ENCODE measurements at places on chromosomes 3 and 15.

DNA sequence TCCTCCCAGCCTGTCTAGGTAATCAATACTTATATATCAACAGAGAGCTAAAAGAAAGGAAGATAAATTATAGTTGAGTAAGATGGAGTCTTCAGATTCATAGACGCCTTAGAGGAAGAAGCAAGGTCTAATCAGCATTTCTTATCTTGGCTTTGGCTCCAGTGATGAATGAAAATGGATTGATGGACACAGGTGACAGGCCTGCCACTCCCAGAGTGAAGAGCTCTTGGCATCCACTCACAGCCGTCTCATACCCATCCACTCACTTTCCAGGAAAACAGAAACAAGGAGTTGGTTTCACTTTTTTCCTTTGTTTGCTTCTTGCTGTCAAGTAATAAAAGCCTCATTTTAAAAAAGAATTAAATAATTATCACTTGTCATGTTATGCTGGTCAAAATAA lies 168.2 kb downstream of the MFSD1 start:
- DNase-seq, result no peak

DNA sequence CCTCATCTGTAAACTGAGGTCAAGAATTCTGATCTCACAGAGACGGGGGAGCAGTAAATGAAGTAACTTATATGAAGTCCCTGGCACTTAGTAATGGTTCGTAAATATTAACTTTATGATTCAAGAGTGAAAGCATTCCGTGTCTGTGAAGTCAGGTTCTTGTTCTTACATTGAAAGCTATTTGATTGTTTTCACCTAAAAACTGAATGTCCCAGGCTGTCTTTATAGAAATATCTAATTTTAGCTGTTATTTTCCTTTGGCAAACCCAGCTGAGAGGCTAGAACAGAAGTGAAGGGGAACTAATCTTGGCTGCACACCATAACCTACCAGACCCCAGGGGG lies 84.5 kb downstream of the CHSY1 start:
- no peak for DNase-seq

- DNase-seq, result no peak
These were observed 655.2 kb downstream of the RBMS3 start for GRCh38 chr3:29936054-29936453.

GRCh38 chr15:68643216-68643830 lies 64.5 kb downstream of the CORO2B start:
- no peak for DNase-seq

DNA sequence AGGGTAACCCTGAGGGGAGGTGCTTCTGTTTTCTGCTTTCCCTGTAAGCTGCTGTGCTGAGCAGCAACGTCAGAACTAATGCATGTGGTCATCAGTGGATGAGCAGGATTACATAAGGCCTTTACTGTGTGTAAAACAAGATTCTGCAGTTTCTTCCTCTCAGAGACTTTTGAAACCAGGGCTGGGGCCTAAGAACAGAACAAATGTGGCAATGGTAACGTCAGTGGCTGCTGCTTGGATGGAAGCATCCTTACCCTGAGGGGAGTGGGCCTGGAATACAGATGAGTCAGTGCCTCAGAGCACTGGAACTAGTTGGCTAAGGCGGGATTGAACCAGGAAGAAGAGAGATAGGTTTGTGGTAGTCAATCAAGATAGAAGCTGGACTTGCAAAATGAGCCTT lies 180.2 kb upstream of the KCNH8 start:
- no peak for DNase-seq

GRCh38 chr3:8112587-8112986 lies 389.0 kb upstream of the LMCD1 start:
- no peak for DNase-seq

DNA sequence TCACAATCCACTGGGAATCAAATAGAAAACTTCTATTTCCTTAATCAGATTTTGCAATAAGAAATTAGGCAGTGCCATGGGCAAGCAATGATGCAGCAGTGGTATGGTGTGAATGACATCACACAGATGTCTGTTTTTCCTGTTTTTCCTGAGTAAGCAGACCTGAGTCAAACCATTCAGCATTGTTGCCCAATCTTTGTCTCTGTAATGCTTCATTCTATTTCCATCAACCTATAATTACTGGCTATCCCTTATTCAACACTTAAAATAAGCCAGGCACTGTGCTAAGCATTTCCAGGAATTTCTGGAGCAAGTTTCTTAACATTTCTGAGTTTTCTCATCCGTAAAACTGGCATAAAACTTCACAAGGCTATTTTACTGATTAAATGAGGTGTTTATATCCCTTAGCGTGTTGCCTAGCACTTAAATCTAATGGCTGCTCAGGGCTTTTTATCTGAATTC lies 11.3 kb upstream of the OXSR1 start:
- peak; percentile 55 for DNase-seq

- no peak for DNase-seq
These were observed 127.5 kb downstream of the CLSTN2 start for GRCh38 chr3:140062461-140062860.

- DNase-seq, result peak; percentile 79
These were observed 39.2 kb upstream of the POLR2M start for GRCh38 chr15:57667171-57667849.

GRCh38 chr3:38579141-38579540 lies 70.3 kb downstream of the SCN5A start:
- peak; percentile 11 for DNase-seq

DNA sequence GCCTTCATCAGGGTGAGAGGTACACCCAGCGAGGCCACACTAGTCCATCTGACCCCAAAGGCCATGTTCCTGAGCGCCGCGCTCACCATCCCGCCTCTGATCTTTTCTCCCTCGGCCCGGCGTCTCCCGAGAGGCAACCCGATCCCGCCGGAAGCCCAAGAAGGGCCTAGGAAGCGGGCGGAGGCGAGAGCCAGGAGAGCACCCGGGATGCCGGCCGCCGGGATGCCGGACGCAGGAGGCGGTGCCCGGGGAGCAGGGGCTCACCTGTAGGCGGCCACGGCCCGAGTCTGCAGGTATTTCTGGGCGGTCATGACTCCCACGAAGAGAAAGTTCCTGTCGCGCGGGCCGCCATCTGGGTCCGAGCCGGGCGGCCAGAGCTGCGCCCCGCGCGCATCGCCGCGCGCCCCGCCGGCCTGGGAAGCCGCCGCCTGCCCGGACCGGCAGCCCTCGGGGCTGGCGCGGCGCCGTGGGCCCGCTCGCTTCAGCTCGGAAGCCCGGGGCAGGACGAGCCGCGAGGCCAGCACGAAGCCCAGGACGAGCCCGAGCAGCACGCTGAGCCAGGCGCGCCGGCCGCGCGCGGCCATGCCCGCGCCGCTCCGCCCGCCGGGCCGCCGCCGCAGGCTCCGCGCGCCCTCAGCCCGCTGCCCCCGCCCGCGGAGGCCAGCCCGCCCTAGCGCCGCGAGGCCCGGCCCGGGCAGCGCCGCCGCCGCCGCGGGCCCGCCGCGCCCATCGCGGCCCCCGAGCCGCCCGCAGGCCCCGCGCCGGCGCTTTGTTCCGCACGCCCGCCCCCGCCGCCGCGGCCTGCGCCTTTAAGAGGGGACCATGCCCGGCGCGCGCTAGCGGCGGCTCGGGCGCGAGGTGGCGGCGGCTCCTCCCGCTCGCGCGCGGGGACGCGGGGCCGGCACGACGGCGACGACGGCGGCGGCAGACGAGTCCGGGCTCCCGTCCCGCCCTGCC lies 697 bp downstream of the CHSY1 start:
- no peak for DNase-seq

- peak; percentile 74 for DNase-seq
These were observed 1.2 kb downstream of the MB21D2 start for GRCh38 chr3:192916371-192917027.

DNA sequence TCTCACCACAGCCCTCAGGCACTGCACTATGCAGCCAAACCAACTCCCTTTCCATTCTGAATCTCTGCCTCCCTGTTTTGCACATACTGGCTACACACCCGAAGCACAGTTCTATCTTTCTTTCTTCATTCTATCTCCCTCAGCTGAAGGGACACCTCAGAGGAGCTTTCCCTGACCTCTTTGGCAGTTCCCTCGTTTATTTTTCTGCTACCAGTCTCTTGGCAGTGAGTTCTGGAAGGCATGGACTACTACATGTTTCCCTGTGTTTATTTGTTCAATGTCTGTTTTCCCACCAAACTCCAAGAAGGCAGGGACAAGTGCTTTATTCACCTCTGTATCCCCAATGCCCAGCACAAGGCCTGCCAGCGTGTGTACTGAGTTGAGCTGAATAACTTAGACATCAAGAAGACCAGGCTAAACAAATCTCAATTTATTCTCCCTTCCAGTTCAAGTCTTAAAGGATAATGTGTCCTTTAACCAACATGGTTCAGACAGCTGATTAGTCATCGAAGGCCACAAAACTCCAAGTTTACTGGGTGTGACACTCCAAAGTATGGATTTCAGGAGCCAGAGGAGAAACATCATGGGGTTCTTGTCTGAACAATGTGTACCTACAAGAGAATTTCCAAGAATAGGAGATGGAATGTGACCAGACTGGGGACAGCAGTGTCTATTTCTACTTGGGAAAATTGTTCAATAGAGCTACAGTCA lies 260.1 kb upstream of the CTNNB1 start:
- DNase-seq, result no peak

DNA sequence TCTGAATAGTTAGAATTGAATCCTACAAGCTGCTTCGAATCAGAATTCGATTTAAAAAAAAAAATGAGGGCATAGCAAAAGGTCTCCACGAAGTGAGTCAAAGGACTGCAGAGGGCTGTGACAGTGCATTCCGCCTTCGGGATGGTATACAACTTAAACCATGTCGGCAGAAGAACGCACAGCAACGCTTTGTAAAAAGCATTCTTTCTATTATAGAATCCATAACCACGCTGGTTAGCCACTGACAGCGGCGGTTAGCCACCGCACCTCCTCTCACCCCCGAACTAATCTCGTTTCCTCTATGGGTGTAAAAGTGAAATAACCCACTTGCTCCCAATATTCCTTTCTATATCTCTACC lies 664 bp upstream of the PIK3CA start:
- DNase-seq, result no peak

GRCh38 chr15:52682781-52683180 lies 3.6 kb upstream of the ATOSA start:
- DNase-seq, result no peak

DNA sequence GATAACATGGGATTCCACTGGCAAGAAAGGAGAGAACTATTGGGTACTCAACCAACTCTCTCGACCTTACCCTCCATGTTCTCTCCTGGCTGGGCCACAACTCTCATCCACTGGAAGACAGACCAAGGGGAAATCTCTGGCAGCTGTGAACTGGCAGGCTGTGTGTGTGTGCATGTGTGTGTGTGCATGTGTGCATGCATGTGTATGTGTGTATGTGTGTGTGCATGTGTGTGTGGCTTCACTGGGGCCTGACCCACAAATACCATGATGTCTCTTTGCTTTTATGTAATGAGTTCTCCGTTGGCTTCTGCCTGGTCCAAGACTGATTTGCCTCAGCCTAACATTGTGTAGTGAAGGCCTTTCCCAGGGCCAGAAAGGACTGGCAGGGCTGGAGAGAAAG lies 4.1 kb upstream of the ALDH1A3 start:
- no peak for DNase-seq

GRCh38 chr3:88038566-88038965 lies 20.2 kb downstream of the CGGBP1 start:
- peak; percentile 76 for DNase-seq

- peak; percentile 45 for DNase-seq
These were observed 951 bp downstream of the GPR62 start for GRCh38 chr3:51955893-51956770.

DNA sequence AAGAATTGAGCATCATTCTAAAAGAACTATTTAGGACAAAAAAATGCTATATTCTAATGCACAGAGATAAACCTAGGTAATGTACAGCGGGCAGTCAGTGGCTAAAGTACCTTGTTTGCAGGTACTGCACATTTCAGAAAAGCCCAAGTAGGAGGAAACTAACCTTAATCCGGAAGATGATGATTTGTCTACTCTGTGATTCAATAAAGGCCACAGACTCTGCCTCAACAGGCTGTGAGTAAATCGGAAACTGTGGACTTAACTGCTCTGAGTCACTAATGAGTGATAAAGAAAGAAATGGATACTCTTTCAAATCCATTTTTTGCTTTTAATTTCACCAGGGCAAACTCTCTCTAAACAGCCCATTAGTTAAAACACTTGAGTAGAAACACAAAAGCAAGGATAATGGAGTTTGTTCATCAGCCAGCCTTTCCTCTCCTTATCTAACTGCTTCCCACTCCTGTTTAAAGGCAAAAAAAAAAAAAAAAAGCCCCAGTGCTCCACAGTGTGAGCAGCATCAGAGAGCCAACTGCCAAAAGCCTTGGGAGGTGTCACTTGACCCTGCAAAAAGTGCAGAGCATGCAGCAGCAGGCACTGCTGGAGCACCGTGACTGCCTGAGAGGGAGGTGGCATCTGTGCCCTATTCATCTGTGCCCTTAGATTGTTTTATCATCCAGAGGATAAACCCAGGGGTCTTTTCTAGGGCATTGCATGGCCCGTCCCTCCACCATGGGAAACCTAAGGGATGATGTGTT lies 187.7 kb downstream of the SATB1 start:
- DNase-seq, result peak; percentile 57

DNA sequence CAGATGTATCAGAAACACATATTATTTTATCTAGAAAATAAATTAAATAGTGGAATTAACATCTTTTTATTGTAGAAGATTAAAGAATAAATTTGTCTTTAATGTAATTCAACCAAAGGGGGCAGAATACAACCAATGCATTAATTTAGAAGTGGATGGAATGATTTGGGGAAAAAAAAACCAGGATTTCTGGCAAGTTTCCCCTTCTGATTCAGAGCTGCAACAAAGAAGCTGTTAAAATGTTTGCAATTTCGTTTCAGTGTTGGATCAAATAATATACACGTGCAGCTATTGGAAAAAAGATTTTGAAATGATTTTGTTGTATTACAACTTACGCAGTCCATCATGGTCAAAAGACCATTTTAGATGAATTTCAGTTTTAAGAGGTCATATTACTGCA lies 71.6 kb upstream of the ZNF280D start:
- peak; percentile 62 for DNase-seq

DNA sequence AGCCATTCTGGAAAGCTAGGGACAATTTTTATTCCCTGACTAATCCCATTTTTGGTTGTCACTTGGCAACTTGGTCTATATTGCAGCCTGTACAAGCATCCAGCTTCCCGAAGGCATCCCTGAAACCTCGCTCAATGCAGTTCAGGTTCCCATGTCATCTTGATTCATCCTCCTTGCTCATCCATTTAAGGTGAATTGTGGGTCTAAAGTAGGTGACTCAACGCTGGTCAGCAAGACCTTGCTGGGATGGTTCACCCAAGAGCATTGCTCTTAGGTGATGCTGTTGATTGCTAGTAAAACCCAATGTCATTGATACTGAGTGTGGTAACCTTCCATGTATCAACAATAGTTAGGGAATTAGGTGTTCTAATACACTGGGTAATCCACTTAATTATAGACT lies 13.1 kb upstream of the RAB8B start:
- DNase-seq, result no peak

- DNase-seq, result no peak
These were observed 201.8 kb downstream of the ABHD5 start for GRCh38 chr3:43892526-43892925.
